ENCODE measurements at places on chromosomes 7 and 10.

GRCh38 chr10:23095404-23095965 lies at the start of gene MSRB2:
MSRB2 (plus strand) TSS chr10:23095579; CDS start chr10:23095609, 30 bp downstream.
- DNase-seq: peak; percentile 64

DNA sequence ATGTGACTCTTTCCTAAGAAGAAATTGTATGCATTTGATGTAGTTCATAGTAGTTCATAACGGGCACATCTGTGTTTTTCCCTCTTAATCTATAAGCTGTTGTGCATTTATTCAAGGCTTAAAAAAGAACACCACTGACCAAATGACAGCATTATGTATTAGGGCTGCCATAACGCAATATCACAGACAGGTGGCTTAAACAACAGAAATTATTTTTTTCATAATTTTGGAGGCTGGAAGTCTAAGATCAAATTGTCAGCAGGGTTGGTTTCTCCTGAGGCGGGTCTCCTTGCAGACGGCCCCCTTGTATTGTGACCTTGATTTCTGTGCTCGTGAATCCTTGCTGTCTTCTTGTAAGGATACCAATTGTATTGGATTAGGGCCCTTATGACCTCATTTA lies 627 bp upstream of the SSMEM1 start:
- DNase-seq: no peak

DNA sequence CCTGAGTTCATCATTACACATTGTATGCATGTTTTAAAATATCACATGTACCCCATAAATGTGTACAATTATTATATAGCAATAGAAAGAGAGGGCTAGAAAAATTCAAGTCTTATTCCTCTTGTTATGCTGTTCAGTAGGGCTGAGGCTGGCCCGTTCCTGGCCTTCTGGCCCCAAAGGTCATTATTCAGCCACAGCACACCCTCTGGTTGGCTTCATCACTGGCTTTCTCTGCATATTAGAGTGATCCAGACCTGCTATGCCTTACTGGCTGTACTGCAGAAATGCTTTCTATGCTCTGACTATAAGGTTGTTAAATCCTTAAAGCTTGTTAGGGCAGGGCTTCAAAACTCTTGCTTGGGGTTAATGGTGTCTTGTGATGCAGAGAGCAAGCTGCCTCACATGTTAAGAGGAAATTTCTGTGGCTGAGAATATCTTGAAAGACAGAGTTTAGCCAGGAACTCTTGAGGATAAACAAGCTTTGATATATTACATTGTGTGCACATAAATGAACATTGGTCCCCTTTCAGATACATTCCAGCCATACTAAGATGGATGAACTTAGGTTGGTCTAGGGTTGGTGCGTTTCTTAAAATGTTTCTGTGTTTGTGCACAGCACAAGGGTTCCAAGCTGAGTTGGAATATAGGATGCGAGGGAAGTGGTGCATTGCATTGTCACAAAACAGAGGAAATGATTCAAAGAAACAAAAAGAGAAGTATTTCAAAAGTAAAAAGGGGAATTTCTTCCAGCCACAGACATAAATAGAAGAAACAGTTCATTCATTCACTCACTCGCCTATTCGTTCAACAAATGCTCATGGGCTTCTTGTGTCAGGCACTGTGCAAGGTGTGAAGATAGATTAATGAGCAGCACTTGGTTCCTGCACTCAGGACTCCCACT lies 61.6 kb upstream of the WDR11 start:
- no peak for DNase-seq

- DNase-seq: no peak
Measured at GRCh38 chr10:104678658-104679057, 37.6 kb downstream of the SORCS3 start.

- no peak for DNase-seq
Measured at GRCh38 chr7:111324776-111325175, 233.8 kb downstream of the LRRN3 start.

DNA sequence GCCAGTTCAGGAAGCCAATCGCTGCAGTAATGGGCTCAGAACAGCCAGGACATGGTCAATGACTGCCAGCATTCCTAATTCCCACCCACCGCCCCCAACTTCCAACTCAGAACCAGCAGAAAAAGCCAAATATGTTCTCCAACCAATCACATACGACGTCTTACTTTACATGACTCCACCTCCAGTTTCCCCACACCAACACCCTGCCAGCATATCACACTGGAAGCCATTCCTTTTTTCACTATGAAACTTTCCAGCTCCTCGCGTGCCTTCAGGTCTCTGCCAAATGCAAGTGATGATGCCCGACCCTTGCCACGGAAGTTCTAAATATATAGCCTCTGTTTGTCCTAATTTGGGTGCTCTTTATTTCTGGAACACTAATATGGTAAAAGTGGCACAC lies 12.5 kb downstream of the NPS start:
- no peak for DNase-seq

DNA sequence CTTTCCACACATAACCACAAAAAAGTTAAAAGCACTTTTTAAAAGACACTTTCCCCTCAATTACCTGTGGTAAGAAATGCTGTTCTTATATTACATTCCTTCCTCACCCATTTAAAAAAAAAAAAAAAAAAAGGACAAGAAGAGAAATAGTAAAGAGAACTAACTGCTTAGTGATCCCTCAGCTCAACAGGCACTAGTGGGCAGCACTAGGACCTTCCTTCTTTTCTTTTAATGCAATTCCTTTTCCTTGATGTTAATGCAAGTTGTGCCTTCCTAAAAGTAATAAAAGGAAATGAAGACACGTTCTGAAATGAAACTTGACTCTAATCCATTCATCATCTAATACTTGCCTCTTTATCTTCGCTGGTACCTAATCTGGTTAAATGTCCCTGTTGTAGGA lies 189.7 kb downstream of the TCF7L2 start:
- DNase-seq: no peak

DNA sequence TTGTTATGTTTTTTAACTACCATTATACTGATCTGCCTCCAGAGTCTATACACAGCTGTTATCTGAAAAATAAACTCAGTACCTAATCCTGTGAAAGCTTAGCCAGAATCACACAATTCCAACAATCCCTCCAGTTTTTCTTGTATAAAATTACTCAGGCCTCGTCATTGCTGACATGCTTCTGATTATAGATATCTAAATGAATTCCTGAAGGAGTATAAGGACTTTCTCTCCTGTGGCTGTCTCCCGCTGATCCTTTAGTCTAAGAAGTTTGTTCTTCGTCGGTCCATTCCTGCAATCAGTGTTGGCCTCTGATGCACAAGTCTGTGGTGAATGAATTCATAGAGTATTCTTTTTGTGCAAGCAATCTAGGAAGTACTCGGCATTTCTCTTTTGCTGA lies 288.9 kb upstream of the SEMA3C start:
- DNase-seq: no peak

DNA sequence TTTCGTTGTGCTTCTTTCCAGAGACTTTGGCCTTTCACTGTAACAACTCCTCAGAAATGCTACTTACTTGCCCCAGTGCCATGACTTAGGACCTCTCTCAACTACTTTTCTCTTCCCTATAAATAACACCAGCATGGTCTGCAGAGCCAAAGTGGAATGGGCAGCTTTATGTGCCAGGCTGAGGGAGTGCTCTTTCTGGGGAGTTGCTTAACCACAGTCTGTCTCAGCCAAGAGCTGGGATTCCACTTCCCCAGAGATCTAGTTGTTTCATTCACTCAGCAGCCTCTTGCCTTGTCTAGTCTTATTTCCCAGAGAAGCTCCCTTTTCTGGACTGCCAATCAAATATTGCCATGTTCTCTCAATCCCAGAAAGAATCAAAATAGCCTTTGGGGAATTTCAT lies 912.2 kb downstream of the GRID1 start:
- no peak for DNase-seq

DNA sequence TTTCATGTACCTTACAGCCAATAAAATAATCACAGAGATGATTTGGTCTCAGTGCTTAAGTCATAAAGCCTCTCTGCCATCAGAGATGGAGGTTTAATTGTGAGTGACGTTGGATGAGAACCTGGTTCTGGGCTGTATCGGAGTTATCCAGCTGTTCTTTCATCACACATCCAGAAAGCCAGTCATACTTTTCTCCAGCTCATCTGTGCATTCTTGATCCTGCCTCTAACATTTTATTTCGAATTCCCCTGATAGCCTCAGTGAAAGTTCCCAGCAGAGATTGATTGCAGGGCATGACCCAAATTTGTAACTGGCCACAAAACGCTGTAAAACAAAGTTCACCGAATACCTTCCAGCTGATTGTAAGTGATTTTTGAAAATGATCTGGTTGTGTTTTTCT lies 212.6 kb upstream of the HABP2 start:
- no peak for DNase-seq

DNA sequence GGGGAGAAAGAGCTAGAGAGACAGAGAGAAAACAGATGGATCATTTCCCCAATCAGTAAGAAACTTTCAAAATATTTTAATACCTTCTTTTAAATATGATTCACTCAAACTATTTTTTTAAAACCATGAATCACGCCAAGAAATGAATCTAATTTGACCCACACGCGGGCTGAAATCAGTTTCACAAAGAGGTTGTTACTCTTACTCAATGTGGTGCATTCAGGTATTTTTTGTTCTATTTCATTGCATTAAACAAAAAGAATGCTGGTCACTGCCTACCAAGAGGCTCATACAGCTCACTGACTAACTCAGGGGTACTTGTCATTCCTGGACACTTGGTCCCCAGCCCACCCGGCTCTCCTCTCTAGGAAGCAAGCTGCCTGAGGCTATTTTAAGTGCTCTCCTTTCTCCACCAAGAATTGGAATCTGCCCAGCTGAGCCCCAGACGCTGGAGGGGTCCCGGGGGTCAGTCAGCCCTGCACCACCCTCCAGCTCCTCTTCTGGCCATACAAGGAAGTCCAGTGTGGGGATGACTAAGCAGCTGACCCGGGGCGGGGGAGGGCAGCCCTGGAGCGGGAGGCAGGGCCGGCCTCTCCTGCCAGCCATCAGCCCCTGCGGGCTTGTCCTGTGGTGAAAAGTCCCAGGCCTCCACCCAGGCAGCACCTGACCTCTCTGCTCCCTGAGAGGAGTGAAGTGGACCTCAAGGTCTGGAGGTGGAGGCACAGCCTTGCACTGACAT lies 21.7 kb upstream of the PFKP start:
- peak; percentile 96 for DNase-seq
